Globus pallidus (tissue), 1 donor: ENCODE measurements at places on chromosomes 11 and 22.

GRCh38 chr11:26608507-26609146, 36.6 kb upstream of the MUC15 start:
- no peak for DNase-seq

GRCh38 chr11:2192435-2192834, 20.8 kb upstream of the TH start:
- no peak for DNase-seq

GRCh38 chr11:35654711-35655110, 7.9 kb upstream of the TRIM44 start:
- DNase-seq: no peak

- DNase-seq: no peak
These were observed 34.4 kb downstream of the MCAM start for GRCh38 chr11:119282495-119282894.

DNA sequence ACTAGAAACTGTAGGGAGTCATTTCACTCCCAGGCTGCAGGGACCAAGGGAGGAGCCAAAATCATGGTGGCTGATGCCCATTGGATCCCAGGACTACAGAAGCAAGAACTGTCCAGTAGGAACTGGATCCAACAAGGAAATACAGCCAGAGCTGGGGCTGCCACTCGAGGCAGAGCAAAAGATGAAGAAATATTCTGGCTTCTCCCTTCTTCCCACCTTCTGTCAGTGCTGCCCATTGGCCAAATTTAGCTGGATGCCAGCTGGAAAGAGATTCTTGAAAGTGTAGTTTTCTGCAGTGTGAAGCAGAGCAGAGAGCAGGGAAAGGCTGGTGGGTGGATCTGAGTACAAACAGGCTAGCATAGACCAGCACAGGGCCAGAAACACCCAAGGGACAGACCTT, 45.6 kb downstream of the COMMD9 start:
- no peak for DNase-seq

DNA sequence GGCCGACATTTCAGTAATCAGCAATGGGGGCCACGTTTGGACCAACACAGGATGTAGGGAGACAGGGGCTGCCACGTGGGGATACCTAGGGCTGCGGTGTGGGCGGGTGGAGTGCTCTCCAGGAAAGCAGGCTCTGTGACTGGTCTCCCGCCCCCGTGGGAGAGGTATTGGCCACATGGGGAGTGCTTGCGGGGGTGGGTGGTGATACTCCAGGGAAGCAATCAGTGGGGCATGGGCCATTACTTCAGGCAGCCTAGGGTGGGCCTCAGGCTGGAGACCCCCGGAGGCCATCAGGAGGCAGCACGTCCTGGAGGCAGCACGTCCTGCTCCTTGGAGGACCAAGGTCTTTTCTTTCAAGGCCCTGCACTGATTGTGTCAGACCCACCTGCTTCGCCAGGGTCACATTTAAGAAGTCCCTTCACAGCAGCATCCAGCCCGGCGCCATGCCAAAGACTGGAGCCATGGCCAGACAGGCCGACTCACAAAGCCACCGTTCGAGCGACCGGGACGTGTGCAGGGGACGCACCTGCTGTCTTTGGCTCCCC, 3.0 kb upstream of the MUC2 start:
- DNase-seq: no peak

- DNase-seq: peak; percentile 5
These were observed 32.9 kb upstream of the TECTA start for GRCh38 chr11:121067962-121068647.

- no peak for DNase-seq
These were observed 102.2 kb downstream of the SGSM3 start for GRCh38 chr22:40472579-40472978.

- DNase-seq: no peak
These were observed 188.9 kb upstream of the ZBED5 start for GRCh38 chr11:11046781-11047180.

GRCh38 chr11:26665036-26665435, 56.8 kb downstream of the SLC5A12 start:
- DNase-seq: no peak

GRCh38 chr11:134497586-134497985, 85.5 kb upstream of the B3GAT1 start:
- no peak for DNase-seq

DNA sequence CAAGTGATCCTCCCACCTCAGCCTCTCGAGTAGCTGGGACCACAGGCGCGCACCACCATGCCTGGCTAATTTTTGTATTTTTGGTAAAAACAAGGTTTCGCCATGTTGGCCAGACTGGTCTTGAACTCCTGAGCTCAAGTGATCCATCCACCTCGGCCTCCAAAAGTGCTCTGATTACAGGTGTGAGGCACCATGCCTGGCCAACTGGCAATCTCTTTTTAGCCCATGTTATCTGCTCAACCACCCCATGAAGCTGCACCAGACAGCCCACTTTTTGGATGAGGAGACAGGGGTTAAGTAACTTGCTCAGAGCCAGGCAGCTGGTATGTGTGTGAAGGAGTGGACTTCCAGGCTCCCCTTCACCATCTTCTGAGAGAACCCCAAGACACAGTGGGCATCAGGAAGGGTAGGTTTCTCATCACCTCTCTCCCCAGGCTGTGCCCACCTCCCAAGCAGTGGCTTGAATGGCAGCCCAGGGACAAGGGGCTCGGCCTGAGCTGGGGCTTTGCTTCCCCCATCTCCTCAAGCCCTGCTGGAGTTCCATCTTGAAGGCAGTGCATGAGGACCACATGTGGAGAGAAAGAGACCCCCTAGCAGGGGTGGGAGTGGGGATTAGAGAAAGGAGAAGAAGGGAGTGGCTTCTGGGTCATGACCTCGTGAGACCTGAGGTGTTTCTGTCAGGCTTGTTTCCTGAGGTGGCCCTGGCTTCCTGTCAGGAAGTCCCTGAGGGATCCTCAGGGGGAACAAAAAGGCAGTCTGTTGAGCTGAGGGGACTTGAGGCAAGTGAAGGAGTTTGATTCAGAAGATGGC, 87.5 kb upstream of the PARVA start:
- no peak for DNase-seq

DNA sequence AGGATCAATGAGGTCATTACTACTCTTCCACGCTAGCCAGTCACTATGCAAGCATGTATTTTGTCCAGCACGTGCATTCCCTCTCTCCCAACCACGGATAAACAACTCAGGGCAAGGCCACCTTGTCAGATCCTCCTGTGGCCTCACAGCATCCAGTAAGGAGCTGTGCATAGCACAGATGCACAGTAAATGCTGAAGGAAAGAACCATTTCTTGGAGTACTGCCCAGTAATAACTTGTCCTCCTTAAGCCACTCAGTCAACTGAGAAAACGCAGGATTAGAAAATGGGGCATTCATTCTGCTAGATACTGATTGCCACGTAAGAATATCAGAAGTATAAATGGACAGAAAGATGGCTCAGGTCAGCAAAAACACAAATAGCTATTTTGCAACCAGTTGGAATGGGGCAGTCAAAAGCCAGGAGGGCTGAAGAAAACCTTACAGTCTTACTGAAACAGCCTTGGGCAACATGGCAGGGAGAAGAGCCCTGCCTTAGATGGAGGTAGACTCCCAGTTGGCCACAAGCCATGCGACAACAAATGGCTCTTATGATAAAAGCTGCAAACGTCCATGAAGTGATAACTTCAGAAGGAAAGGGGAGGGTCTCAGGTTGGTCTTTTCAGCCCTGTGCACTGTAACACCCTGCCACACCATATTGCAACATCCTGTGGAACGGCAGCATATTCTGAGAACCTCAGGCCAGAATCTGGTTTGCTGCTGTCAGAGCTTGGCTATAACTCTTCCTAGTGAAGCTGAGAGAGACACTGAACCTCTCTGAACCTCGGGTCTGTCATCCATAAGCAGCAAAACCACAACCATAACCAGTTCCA, 23.0 kb downstream of the PC start:
- DNase-seq: no peak

GRCh38 chr22:44456661-44457412, 41.2 kb downstream of the RTL6 start:
- no peak for DNase-seq

- DNase-seq: no peak
These were observed 12.1 kb downstream of the TRPM5 start for GRCh38 chr11:2432171-2432621.

DNA sequence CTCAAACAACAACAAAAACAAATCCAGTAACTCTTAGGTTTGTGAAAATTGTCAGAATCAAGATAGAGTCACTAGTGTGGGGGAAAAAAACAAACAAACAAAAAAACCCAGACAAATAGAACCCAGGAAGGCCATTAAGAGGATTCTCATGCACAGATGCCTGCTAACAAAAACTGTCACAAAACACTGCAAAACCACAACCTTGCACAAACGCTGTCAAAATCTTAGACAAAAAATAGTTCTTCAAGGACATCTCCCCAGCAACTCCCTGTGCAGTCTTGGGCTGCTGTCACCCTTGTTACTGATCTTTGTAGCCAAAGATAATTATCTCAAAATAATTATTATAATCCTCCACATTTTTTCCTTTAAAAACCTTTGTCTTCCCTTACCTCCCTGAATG, 4.6 kb upstream of the ZBED5 start:
- no peak for DNase-seq

- DNase-seq: no peak
These were observed 197.0 kb downstream of the CEP164 start for GRCh38 chr11:117524468-117525183.
